ENCODE measurements at places on chromosomes 16 and 17. TPM values are rescaled to one million over a fixed set of nuclear protein-coding genes. Genes with fewer than 3 reads are reported as not detected.
A peak's percentile ranks its signal among the peaks of the same experiment; 100 is the strongest.

- H3K4me1 ChIP-seq = no peaks in the 10 kb centered on the region
- H3K4me3 ChIP-seq = no peak overlapping the region
- H3K27me3 ChIP-seq = no peaks in the 10 kb centered on the region
- DNase-seq = no peak
Observed at GRCh38 chr17:14448818-14449217, 147.9 kb downstream of the HS3ST3B1 start.

- H3K27ac ChIP-seq = no peak overlapping the region
- H3K4me1 ChIP-seq = no peaks in the 10 kb centered on the region
- DNase-seq = no peak
- no peak overlapping the region for H3K4me3 ChIP-seq
- H3K27me3 ChIP-seq = no peaks in the 10 kb centered on the region
Observed at GRCh38 chr16:15613676-15614075, 29.3 kb downstream of the MARF1 start.

KRTAP2-1 gene
- not detected for total RNA-seq

GRCh38 chr17:79838522-79839274, 542 bp downstream of the CBX4 start:
- DNase-seq = peak; percentile 82
- H3K27me3 ChIP-seq = peaks cover 71% of the 10 kb centered on the region
- H3K4me1 ChIP-seq = peaks cover 32% of the 10 kb centered on the region
- peak overlapping the region; percentile 78 for H3K4me3 ChIP-seq
- H3K36me3 ChIP-seq = no peaks in the 10 kb centered on the region

TPSD1 gene
- not detected for total RNA-seq

DNA sequence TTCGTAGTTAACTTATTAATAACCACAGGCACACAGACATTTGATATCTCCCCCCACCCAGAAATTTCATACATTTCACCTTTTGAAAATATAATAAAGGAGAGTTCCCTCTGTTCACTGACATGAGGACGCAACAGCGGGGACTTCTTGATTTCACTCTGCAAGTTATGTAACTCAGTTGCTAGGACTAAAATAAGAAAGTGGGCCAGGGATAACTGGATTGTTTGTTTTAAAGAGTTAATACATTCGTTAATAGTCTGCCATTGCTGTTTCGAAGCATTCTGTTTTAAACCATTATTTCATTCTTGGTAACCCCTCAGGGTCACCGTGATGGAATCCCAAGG, 1.2 kb downstream of the RHOT1 start:
- no peaks in the 10 kb centered on the region for H3K27me3 ChIP-seq
- DNase-seq = no peak
- peaks cover 6% of the 10 kb centered on the region for H3K4me1 ChIP-seq

GRCh38 chr17:8459831-8460230, 24.1 kb downstream of the NDEL1 start:
- no peaks in the 10 kb centered on the region for H3K27me3 ChIP-seq
- H3K36me3 ChIP-seq = peaks cover 53% of the 10 kb centered on the region
- no peak overlapping the region for H3K27ac ChIP-seq
- no peak overlapping the region for H3K4me3 ChIP-seq

CRISPLD2 gene
- total RNA-seq = 2.7 TPM

Measured in cardiac muscle cell (in vitro differentiated cells and primary cell).